ENCODE measurements at places on chromosomes 4 and X. TPM values are rescaled to one million over a fixed set of nuclear protein-coding genes. Genes with fewer than 3 reads are reported as not detected.

ADGRL3 gene
- total RNA-seq = 7.2 TPM

SRPK3 gene
- total RNA-seq = not detected

CD99L2 gene
- 56.8 TPM for total RNA-seq

RASL11B gene
- 8.8 TPM for total RNA-seq

MAGEA11 gene
- not detected for total RNA-seq

PPP4R3C gene
- total RNA-seq = not detected

All from gastroesophageal sphincter (tissue), 4 donors.